ENCODE measurements at places on chromosomes 5 and 9.
A peak's percentile ranks its signal among the peaks of the same experiment; 100 is the strongest.

DNA sequence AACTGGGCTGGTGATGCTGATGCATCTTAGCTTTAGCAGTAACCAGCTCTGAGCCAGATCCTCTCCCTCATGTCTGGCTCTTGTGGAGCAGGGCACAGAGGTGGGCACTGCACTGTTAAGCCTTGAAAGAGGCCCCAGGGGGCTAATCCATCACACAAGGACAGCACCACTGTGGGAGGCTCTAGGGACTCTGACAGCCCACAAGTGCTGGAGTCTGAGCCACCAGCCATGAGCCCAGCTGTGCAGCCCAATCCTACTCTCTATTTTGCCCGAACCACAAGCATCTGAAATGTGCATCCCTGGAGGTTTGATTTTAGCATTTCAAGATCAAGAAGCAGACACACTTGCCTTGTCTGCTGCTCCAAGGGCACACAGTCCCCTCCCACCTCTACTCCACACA, 407.1 kb upstream of the TRPC7 start:
- no peak for DNase-seq

DNA sequence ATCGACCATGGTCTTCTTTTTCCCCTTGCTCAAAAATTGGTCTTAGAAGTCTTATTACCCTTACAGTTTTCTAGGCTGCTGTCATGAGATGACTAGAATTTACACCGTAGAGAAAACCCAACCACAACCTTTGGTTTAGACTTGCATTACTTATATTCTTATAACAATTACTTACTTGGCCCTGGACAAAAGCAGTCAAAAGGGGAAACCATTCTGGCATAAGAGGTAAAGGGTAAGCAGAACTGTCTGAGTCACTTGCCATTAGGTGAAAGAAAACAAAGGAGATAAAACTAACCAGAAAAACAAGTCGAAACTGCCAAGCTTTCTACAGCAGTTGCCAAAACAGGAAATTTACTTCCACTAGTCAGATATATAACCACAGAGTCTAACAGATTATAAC, 17.9 kb downstream of the TMEM245 start:
- DNase-seq = no peak

DNA sequence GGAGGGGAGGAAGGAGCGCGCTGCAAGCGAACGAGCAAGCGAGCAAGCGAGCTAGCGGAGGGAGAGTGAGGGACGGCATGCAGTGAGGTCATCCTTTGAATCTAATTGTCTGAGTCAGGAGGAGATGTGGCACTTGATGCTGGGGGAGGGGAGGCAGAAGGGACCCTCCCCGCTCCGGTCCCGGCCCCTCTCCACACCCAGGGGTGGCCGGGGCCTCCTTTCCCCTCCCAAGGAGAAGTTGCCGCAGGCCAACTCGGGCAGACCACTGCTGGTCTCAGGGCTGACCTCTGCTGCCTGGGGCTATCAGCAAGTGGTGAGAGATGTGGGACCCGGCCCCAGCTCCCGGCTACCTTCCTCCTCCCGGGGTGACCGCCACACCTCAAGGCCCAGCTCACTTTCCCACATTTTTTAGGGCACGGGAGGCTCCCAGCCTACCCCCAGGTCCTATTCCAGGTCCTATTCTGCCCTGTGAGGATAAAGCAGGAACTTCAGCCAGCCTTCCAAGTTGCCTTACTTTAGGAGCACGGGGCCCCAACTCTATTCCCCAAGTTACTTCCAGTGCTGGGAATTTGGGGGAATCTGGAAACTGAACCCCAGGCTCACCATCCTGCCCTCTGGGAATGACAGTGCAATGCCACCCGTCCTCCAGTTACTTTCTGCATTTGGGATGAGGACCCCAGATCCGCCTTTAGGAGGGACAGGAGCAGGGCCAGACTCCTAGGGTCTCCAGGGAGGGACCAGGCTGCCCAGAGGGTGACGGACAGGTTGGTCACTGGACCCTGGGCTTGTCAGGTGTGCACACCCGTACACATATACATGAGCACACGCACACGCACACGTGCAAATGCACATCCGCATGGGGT, 11.1 kb downstream of the CNTFR start:
- no peak for DNase-seq

DNA sequence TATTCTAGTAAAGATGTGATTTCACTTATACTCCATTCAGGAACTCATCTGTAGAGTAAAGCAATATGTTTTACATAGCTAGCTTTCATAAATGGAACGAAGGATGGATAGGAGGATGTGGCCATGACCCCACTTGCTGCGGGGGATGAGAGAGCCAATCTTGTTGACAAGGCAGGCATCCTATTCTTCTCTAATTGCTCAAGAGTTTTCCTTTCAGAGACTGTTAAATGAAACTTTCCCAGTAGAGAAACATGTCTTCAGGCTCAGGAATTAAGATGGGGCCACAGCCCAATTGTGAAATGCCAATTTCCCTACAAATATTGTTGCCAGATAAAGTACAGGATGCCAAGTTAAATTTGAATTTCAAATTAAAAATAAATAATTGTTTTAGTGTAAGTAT, 196.2 kb upstream of the TUT7 start:
- DNase-seq = no peak

- DNase-seq = peak; percentile 82
These were observed 287.8 kb downstream of the TLR4 start for GRCh38 chr9:117992006-117992405.

- no peak for DNase-seq
These were observed 10.1 kb upstream of the ZNF484 start for GRCh38 chr9:92887880-92888338.

DNA sequence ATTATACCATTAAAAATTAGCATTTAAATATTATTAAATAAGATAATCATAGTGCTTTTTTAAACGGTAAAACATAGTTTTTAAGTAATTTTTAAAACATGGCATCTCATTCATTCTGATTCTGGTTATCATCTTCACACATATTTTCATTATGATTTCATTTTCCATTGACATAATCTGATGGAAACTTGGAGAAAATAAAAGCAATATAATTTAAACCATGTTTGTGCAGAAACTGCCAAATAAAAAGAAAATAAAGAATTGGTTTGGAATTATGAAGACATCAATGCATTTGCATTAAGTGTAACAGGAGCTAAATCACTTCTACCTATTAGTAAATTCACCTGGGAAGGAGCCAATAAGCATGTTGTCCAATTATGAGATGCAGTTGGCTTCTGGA, 490.1 kb upstream of the CD180 start:
- no peak for DNase-seq

- no peak for DNase-seq
These were observed 48.6 kb upstream of the SLCO6A1 start for GRCh38 chr5:102547141-102548035.

All from NCI-H1417 treated with DMSO at 0.1 percent for 48 hours (cell line).